ENCODE measurements at places on chromosomes 2 and 18.

DNA sequence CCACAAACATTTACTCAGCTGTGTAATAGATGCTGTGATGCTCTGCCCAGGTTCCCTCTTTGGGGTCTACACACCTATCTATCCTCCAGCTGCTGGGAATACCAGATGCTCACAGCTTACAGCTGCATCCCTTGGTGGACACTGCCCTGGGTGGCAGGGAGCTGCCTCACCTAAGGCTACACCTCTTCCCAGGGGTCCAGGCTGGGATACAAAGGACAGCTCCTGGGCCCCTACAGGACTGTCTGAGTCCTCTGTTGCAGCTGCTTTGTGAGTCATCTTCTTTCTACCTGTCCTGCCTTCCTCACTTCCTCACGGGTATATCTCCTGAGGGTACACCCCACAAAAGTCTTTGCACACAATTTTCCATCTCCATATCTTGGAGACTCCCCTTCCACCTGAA lies 27.6 kb downstream of the THNSL2 start:
- DNase-seq, result no peak

DNA sequence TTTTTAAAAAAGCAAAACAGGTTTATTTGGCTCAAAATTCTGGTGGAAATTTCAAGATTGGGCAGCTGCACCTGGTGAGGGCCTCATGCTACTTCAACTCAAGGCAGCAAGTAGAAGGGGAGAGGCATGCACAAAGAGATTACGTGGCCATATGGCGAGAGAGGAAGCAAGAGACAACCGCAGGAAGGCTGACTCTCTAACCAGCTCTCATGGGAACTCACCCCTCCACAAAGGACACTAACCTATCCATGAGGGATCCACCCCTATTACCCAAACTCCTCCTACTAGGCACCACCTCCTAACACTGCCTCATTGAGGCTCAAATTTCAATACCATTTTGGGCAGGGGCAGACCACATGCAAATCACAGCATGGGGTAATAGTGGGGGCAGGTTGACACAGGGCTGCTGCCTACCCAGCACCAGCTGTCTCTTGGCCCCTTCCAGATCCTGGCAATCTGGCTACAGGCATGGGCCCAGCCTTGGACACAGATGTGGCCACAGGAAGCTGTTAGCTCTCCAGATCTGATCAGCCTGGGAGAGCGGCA lies 2.0 kb upstream of the CAPN10 start:
- DNase-seq, result peak; percentile 62

DNA sequence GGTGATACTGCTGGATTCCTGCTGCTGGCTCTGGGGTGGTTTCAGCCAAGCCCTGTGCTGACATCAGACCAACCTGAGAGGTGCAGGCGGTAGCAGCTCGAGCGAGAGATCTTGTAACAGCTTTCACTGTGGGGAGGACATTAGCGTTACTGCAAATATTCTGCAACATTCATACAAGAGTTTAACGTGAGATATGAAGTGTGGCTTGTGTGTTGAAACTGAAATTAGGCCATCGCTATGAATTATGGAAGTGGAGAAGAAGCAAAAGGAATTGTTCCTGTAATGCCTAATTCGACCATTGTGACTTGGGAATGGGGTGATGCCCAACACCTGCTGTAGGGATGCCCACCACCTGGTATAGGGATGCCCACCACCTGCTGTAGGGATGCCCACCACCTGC lies 6.5 kb upstream of the MLPH start:
- DNase-seq, result no peak

DNA sequence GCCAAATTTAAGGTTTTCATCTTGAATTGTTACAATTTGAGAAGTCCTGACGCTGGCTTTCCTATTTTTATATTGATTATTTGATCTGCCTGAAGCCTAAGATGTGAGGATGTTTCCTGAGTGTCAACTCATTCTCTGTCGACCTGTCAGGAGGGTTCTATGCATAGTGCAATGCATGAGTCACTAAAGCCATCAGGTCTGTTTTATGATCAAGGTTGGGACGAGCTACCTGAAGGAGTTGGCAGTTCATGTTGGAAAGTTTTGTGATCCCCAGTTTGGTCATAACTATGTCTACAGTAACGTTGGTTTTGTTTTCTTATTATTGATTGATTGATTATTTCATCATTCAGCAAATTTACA lies 71.2 kb downstream of the NABP1 start:
- DNase-seq, result no peak

DNA sequence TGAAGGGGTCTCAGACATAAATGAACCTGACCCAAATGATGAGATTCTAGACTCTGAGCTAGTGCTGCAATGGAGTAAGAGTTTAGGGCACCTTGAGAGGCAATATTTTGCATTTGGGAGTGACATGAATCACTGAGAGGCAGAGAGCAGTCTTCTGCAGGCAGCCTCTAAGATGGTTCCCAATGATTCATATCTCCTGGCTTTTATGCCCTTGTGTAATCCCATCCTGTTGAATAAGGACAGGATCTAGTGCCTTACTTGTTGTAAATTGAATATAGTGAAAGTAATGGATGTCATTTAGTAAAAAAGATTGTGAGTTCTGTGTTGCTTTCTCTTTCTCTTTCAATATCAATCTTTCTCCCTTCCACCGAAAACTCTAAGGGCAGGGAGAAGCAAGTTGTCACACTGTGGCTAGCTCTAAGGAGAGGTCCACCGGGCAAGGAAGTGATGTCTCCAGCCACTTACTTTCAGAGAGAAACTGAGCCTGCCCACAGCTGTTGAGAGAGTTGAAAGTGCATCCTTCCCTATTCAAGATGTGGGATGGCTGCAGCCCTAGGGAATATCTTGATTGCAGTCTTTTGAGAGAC lies 144.7 kb downstream of the TRIB2 start:
- DNase-seq, result no peak

- DNase-seq, result peak; percentile 47
These were observed 489 bp downstream of the TRMT61B start for GRCh38 chr2:28869494-28870145.

- no peak for DNase-seq
These were observed 38.3 kb downstream of the KLHL29 start for GRCh38 chr2:23423062-23423872.

- DNase-seq, result no peak
These were observed 127.7 kb downstream of the RHBDD1 start for GRCh38 chr2:226963528-226963927.

GRCh38 chr2:149235816-149236375 lies 94.5 kb upstream of the LYPD6 start:
- no peak for DNase-seq

GRCh38 chr2:175251425-175252041 lies 70.0 kb upstream of the ATP5MC3 start:
- DNase-seq, result no peak

DNA sequence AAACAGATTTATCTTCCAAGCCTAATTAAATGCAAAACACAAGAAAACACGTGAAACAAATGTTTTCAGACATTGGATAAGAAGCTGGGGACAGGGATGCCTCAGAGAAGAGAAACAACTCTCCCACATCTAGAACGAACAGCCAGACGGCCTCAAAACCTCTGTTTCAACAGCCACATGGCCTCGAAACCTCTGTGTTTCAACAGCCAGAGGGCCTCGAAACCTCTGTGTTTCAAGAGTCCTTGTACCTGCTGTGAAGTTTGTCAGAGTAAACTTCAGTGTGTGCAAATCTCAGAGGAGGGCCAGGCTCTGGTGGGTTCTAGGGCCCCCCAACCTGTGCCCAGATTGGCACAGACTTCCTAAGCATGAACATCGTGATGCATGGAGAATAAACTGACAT lies 43.3 kb upstream of the NFATC1 start:
- DNase-seq, result no peak

- no peak for DNase-seq
These were observed 76.2 kb downstream of the DCDC2C start for GRCh38 chr2:3779496-3780049.

GRCh38 chr2:195677290-195677689 lies 20.3 kb downstream of the SLC39A10 start:
- DNase-seq, result no peak

DNA sequence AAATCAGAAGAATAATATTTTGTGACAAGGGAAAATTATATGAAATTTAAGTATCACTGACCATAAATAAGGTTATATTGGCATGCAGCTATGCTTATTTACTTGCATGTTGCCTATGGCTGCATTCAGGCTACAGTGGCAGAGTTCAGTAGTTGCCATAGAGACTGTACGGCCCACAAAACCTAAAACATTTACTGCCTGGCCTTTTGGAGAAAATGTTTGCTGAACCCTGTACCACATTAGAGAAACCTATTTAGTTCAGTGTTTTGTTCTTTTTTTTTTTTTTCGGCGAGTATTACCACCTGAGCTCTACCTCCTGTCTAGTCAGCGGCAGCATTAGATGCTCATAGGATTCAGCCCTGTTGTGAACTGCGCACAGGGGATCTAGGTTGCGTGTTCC lies 163.7 kb downstream of the MCFD2 start:
- DNase-seq, result no peak

GRCh38 chr2:39381653-39382052 lies 55.4 kb downstream of the MAP4K3 start:
- DNase-seq, result peak; percentile 19

- DNase-seq, result no peak
These were observed 588.5 kb upstream of the ZEB2 start for GRCh38 chr2:145108361-145108778.

- no peak for DNase-seq
These were observed 60.5 kb downstream of the ANKRD44 start for GRCh38 chr2:197250084-197250397.

DNA sequence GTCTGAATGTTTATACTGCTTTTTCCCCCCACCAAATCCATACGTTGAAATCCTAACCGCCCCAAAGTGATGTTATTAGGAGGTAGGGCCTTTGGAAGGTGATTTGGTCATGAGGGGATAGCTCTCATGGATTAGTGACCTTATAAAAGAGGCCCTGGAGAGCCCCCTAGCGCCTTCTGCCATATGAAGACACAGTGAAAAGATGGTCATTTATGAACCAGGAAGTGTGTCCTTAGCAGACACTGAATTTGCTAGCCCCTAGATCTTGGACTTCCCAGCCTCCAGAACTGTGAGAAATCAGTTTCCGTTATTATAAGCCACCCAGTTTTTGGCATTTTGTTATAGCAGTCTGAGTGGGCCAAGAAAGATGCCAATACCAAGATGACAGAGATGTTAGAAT lies 7.2 kb upstream of the TSN start:
- peak; percentile 44 for DNase-seq

GRCh38 chr2:55078956-55079355 lies 28.7 kb upstream of the RTN4 start:
- DNase-seq, result no peak

GRCh38 chr2:154846842-154847241 lies 148.3 kb downstream of the KCNJ3 start:
- DNase-seq, result no peak

- no peak for DNase-seq
These were observed 12.5 kb downstream of the GREB1L start for GRCh38 chr18:21254576-21254975.

DNA sequence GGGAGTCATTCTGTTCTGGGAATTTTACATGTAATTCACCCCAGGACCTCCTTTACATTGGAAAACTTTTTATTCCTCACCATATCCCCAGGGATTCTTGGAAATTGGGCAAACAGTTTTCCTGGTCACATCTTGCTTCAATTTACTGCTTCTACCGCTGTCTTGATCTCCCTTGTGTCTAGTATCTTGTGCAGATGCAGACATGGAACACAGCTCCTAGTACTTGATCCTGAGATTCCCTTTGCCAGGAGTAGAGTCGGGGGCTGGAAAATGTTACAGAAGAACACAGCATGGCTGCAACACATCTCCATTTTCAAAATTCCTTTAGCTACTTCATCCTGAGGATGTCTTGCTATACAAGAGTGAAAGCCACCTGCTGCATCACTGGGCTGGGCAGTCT lies 472.8 kb downstream of the PLCL1 start:
- no peak for DNase-seq

DNA sequence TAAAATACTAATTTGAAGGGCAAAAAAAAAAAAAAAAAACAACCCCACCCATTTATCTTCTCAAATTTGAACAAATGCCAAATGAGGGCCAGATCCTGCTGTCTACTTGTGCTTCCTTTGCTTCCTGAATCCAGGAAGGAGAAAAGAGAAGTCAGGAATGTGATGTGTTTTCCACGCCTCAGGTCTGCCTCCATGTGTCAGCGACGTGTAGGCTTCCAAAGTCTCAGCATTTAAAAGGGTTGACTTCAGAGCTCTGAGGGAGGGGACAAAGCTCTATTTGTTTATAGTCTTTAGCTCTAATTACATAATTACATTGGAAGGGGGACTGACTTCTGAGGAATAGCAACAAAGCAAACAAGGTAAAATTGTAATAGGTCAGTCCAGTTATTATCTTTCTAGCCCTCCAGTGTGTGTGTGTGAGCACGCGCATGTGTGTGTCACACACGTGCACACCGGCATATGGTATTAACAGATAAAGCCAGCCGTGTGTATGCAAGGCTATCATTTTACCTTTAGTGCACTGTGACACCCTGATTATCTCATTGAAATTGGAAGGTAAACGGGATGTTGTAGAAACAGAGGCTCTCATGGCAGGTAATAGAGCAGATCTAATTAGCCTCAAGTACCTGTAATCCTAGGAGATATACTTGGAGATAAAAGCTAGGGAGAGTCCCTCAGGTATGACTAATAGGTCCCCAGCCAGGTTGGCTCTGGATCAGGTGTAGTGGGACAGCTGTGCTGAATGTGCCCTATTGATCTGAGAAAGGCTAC lies 911.4 kb upstream of the ZEB2 start:
- DNase-seq, result peak; percentile 32

DNA sequence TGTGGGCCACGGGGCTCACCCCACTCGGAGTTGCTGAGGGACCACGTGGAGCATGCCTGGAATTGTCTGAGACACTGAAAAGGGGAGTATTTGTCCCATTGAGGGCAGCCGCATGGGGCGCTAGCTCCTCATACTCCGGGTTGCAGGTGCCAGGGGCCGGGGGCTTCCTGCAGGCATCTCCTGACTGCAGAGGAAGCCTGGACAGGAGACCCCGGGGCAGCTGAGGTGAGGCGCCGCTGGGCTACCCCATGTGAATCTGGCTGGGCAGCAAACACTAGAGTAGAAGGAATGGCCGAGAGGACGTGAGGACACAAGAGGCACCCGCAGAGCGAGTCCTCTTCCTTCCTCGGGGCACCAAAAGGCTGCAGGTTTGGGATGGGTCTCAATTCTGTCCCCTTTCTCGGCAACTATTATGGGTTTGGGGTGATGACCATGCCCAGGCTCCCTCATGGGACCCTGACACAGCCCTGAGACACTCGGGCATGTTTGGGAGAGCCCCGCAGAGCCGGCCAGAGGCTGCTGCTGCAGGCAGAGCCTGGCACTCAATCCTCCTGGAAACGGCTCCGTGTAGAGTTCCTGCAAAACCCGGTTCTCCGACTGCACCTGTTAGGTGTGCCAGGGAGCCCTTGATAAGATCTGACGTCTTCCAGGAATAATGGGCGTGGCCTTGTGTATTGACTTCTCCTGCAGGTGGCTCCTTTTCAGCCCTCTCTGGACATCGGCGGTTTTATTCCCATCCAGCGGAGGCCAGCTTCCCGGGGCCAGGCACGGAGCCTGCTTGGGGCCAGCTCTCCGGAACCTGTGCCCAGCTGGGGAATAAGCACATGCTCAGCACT lies 77.0 kb downstream of the CTIF start:
- DNase-seq, result no peak

- no peak for DNase-seq
These were observed 53.2 kb downstream of the ANO7 start for GRCh38 chr2:241241669-241242068.

All from D341Med (cell line).